Stimulated activated CD8-positive, alpha-beta memory T cell treated with anti-CD3 and anti-CD28 coated beads, Interleukin-4, amount 100 ng/mL, for 1 hour (primary cell): ENCODE measurements at places on chromosomes 12 and 14.

GRCh38 chr12:105576261-105576660, 245.8 kb downstream of the C12orf75 start:
- DNase-seq: no peak

DNA sequence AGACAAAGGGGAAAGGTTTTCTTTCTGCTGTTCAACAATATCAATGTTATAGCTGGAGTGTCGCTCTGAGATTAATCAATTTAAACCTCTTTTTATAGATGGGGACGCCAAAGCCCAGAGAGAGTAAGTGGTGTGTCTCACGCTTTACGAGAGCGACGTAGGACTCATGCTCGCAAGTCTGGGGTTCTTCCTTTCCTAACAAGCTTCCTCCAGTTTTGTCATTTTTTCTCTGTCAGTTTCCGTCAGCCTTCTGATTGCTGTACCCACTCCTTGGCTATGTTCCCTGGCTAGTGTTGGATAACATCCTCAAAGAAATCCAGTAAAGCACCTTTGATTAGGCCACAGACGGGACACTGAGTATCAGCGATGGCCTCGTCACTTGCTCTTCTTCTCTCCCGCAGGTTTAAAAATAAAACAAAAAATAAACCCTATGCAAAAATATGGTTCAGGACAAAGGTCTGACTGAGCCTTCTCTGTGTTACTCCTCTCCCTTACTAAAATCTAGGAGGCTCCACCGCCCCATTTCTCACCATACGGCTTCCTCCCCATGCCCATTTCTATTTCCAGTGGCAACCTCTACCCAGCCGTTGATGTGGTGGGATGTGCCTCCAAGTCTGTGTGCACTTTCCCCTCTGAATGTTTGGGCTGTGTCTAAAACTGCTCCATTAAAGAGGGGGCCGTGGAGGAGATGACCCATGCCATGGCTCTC, 172.7 kb upstream of the PARP11 start:
- no peak for DNase-seq

- no peak for DNase-seq
Observed at GRCh38 chr14:88868558-88869159, 44.2 kb downstream of the TTC8 start.

GRCh38 chr14:20720741-20721140, 24.9 kb upstream of the EDDM3A start:
- no peak for DNase-seq

DNA sequence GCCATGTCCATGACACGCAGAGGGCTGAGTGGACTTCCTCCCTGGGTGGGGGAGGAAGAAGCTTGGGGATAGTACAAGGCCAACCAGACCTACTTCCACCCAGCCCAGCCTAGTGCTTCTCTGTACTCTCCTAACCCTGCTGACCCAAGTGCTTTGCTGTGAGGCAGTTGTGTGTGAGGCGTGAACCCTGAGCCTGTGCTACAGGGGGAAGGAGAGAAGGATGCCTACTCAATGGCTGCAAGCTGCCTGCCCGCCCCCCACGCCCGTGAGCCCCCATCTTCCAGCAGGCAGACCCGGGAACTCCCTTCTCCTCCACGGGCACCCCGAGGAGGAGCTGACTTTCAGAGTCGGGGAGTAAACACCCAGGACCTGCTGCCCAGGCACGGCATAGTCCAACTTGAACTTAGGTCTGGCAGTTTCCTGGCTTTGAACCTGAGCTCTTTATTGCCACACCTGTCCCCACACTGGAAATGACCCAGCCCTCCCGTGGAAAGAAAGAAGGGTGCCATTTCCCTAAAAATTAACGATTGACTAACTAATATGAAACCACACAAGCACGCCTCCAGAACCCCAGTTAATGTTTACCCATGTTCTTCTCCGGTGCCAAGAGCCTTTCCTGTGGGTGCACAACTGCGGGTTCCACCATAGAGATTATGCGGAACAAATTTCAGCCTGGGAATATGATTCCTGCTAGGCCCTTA, 10.8 kb downstream of the ALDH2 start:
- no peak for DNase-seq

GRCh38 chr14:81341370-81341769, 58.8 kb downstream of the STON2 start:
- no peak for DNase-seq
